ENCODE measurements at places on chromosomes 3 and 15.

DNA sequence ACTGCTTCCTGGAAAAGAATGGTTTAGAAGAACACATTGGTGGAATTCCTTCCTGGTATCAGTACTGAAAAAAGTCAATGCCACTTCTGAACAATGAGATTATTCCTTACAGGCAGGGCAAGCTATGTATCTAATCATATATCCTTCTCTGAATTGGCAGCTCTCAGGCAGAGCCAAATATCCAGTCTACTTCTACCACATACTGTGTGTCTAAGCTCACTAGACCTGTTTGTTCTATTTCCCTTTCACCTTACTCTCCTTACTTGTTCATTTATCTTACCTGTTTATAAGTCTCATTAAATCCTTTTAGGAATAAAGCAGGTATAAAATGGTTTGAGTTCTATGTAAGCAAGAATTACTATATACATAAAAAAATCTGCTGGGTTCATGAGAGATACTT lies 8.3 kb downstream of the SETMAR start:
- DNase-seq: no peak

DNA sequence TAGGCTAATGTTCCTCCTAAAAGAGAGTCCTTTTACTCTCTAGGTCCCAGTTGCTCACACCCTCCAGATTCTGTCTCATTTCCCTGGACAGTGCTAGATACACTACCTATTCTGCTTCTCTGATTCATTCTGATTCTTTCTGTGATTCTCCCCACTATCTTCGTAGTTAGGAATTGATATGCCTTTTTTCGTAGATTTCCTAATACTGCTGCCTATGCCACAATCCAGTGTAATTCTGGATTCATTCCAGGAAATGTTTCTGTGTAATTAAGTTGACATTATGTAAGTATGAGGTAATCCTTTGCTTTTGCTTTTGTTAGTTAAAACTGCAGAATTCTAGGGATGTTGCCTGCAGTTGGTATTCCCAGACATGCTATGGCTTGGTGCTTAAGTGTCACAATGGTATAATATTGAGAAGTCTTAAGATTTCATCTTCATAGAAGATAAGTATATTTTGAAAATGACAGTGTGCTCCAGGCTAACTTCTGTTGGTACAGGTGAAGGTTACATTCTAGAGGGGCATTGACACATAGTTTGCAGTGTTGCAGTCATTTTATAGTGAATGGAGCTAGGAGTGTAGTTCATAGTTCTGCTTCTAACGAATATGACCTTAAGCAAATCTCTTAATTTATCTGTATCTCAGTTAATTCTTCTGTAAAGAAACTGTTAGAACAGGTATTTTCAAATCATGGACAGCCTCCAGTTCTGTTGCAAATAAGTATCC lies 54.3 kb downstream of the RIOX2 start:
- no peak for DNase-seq

- DNase-seq: no peak
Observed at GRCh38 chr3:64456674-64457073, 231.1 kb downstream of the ADAMTS9 start.

GRCh38 chr3:176351408-176351807 lies 845.9 kb downstream of the TBL1XR1 start:
- DNase-seq: no peak

DNA sequence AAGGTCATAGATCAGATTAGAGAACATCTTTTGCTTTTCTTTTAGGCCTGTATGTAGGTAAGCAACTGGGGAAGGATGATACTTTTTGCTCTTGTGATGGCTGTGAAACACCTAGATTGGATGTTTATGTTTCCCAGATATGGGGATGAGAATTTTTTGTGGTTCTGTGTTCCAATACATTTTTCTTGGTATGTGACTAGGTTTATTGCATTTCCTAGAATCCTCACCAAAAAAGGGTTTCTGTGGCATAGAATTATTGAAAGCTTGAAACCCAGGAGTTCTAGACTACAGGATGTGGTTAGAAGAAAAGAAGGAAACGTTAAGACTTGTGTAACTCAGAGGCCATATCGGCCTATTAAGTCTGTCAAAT lies 25.8 kb downstream of the OXNAD1 start:
- DNase-seq: no peak

DNA sequence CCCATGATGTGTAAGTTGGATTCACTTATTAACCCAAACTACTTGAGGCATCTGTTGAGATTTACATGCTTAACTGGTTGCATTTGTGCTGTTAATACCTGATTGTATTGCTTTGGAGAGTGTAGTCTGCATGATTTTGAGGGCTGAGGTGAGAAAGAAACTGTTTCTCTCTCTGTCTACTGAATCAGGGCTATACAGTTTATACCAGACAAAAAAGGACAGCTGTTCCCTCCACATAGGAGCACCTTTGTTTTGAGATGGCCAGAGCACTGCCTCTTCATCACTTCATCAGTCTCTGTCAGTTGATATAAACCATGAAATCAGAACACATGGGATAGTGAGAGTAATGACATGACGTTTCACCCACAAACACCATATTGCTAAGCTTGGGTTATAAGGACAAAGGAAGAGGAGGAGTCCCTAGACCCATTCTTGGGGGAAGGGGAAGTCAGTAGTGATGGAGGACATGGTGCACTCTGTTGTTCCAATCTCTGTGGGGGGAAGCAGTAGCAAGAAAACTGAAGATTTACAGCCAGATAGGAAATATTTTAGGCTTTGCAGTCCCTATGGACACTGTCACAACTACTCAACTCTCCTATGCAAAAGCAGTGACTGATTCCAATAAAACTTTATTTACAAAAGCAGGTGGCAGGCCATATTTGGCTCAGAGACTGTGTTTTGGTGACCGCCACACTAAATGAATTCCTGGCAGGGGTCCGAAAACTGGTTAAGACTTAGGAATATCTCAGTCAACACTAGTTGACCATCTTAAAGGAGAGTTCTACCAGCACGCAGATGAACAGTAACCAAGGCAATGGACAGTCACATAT lies 123.9 kb upstream of the NR2E3 start:
- DNase-seq: no peak

- DNase-seq: no peak
Observed at GRCh38 chr15:40002295-40002694, 36.7 kb downstream of the SRP14 start.

GRCh38 chr15:95368191-95368590 lies 962.3 kb upstream of the NR2F2 start:
- no peak for DNase-seq

Measured in HTR-8/SVneo (cell line).